Stimulated activated CD8-positive, alpha-beta memory T cell treated with anti-CD3 and anti-CD28 coated beads, Interleukin-12 subunit alpha, Interleukin-12 subunit beta, amount 100 ng/mL, for 4 hours (primary cell): ENCODE measurements at places on chromosomes 2 and 18.

- no peak for DNase-seq
These were observed 7.2 kb downstream of the MTHFD2 start for GRCh38 chr2:74205596-74205995.

DNA sequence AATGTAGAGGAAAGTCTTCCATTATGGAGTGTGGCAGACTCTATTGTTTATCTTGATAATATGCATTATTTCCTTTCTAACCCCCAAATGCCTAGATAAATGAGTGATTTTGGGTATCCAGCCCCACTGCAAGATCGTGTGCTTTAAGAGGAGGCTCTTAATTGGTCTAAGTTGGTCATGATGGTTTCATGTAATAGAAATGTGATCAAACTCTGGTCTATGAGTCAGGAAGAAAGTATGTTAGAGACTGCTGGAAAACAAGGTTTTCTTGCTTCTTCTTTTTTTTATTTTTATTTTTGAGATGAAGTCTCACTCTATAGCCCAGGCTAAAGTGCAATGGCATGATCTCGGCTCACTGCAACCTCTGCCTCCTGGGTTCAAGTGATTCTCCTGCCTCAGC is 344.5 kb upstream of the TNP1 start:
- DNase-seq = no peak

DNA sequence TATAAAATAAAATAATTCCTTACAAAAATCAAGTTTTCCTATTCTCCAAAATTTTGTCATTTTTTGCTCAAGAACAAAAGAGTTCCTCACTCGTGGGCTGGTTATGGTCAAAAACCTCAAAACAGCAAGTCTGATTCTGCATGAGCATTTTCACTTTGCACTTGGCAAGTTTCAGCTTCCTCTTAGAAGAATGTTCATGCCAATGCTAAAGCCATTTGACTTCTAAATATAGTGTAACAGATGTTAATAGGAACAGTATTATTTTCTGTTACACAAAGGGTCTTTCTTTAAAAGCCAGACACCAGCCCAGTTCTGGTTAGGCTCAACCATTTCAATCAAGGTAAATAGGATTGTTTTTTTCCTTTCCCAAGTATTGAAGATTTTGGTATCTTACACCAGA is 261.3 kb upstream of the CCDC68 start:
- DNase-seq = no peak

DNA sequence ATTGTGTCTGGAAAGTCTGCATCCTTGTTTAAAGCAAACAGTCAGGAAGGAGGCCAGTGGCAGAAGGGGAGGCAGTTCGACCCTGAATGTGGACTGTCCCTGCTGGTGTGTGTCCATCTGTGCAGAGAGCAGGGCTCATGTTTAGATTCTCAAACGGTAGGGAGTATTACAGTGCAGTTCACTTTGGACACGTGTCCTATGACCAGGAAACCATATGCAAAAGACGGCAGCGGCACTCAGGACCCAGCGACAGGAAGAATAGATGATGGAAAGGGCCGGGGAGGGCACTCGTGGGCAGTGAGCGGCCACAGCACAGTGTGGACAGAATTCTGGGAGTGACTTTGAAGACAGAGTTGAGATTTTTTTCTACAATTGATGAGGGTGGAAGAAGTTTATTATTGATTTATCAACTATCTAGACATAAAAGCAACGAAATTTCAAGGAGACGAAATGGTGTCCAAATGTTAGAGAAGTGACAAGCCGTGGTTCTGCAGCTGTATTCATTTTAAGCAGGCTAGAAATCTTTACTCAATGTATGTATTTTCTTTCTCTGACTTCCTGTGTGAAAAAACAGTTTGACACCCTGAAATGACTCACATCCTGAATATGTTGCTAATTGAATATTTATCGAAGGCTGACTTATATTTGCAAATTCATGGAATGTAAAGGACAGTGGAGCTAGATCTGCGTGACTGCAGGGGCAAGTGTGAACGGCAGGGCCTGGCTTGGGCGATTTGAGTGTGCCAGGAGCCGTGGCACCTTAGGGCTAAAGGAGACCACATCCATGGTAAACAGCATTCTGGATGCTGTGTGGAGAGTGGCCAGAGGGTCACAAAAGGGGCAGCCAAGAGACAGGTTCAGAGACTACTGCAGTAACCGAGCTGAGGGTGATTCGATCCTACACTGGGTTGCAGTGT is 214.2 kb downstream of the PTGR3 start:
- peak; percentile 11 for DNase-seq

DNA sequence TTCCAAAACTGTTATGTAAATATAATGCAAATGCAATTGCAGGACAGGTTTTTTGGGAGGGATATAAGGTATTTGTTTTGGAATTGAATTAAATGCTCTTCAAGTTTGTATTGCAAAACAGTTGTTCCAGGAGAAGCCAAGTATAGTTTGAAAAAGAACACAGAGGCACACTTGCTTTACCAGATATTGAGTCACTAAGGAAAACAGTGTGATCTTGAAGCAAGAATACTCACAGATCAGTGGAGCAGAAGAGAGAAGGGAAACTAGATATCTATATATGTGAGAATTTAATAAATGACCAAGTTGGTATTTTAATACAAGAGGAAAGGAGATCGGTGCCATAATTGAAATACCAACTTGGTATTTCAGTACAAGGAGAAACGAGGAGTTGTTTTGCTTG is 178.9 kb downstream of the CAPN13 start:
- no peak for DNase-seq

GRCh38 chr2:159714247-159714930 is 2.1 kb downstream of the MARCHF7 start:
- DNase-seq = no peak

GRCh38 chr2:62156861-62157496 is 38.9 kb upstream of the B3GNT2 start:
- DNase-seq = no peak

- no peak for DNase-seq
These were observed 131.7 kb downstream of the TAF4B start for GRCh38 chr18:26357960-26358359.

- DNase-seq = no peak
These were observed 353.8 kb downstream of the RND3 start for GRCh38 chr2:150133623-150134022.

GRCh38 chr2:66201242-66201641 is 233.7 kb upstream of the MEIS1 start:
- no peak for DNase-seq
